ENCODE measurements at places on chromosomes 13 and 19.

GRCh38 chr13:43787518-43787891 is 733 bp upstream of the ENOX1 start:
- no peak for DNase-seq

- DNase-seq: no peak
Observed at GRCh38 chr13:74485757-74486156, 351.6 kb upstream of the KLF12 start.

DNA sequence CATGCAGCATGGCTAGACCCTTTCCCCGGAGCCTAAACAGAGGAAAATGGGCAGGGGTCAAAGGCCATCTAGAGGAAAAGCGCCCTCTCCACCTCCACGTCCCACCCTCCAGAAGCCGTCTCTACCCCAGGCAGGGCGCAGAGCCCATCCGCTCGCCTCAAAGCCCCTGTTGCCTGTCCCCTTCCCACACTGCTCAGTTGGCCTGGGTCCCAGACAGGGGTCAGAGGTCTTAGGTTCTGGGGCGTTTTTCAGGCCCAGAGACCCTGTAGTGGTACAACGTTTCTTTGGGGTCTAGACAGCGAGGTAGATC is 285 bp downstream of the TMEM143 start:
- DNase-seq: no peak

GRCh38 chr13:34943436-34944273 is 1.6 kb downstream of the NBEA start:
- DNase-seq: no peak

- DNase-seq: no peak
Observed at GRCh38 chr19:10782795-10783194, 53.2 kb downstream of the TMED1 start.

DNA sequence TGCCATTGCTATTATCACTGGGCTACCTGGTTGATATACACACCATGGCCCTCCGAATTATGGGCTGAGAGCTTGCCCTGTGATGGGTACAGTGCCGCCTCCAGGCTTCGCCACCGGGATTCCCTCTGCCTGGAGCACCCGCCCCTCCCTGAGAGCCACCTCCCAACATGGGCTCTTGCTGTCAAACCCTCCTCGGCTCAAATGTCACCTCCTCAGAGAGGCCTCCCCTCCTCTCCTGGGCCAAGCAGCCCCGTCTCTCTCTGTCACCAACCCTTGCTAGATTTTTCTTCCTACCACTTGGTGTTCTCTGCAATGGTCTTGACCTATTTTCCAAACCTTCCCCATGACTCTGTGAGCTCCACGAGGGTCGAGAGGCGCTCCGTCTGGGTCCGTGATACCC is 12.2 kb upstream of the TLE2 start:
- no peak for DNase-seq

GRCh38 chr13:95535243-95535642 is 17.3 kb upstream of the CLDN10 start:
- no peak for DNase-seq

- DNase-seq: no peak
Observed at GRCh38 chr19:17314007-17314593, 4.7 kb downstream of the DDA1 start.

DNA sequence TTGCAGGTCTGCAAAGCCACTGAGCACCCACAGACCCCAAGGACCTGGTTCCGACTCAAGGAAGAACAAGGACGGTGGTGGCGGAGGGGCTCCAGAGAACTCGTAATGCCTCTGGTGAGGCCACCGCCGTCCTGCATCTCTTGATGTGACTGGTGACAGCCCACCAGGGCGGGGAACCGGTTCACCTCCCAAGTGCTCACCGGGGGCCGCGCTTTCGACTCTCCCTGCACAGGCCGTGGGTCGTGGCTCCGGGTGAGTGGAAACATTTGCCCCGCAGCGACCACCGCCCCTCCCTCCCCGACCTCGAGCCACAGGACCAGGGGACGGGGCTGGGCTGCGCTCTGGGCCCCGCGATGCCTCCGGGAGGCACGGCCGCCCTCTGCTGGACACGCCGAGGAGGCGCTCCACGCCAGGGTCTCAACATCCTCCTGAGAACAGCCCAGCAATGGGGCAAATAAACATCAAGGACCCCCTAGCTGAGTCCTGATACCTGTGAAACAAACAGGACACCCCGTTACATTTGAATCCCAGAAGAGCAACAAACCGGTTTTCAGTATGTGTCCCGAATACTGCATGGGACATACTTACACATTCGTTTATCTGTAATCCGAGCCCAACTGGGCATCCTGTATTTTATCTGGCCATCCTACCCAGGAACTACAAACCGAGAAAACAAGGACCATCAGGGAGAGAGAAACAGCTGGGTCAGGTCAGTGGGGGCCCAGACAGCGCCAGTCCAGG is 3.9 kb upstream of the PLPP2 start:
- peak; percentile 16 for DNase-seq

DNA sequence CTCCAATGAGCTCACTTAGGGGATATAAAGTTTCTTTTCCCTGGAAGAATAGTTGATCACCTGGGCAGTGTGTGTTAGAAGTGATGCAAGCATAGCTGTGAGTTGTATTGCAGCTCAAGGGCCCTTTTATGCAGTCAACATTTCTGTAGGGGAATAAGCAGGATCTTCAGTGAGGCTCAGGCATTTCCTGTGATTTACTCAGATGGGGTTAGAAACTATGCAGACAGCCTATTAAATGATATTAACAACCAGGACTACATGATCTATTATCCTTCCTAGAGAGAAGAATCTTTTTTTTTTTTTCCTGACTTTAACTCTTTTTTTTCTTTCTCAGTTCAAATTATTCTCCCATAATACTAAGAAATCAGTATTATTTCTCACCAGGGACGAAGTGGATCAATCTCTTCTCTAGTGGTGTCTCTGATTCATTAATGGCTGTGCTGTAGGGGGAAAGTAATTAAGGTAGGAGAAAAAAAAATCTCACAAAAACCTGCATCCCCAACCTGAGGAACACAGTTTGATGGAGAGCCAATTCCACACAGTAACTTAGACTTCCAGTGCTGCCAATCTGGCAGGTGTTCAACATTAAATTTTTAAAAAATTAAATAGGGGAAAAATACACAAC is 126.4 kb upstream of the SLC10A2 start:
- no peak for DNase-seq

DNA sequence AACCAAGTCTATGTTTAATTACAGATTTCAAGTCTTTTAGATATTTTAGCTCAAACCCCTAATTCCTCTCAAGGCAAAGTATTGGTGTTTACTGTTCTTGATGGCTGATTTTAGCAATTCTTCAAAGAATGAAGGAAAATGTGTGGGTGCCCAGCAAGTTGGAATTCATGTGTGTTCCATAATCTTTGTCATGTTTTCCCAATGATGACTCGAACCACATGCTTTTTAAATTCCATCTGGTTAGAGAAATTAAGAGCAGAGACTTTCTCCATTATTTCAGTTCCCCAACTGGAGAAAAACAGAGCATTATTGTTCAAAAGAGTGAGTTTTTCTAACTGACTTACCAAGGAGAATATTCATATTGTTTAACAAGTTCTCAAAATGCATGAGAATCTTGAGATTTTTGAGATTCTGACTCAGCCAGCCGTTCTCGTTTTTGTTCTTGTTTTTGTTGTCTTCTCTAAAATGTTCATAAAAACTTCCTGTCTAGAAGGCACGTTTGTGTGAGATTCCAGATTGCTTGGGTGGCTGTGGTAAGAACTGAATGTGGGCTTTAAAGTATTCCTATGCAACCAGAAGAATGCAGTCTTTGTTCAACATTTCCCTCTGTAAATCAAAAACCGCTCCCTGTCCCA is 404.7 kb downstream of the IRS2 start:
- no peak for DNase-seq

- no peak for DNase-seq
Observed at GRCh38 chr13:92974905-92975429, 251.6 kb upstream of the GPC6 start.

DNA sequence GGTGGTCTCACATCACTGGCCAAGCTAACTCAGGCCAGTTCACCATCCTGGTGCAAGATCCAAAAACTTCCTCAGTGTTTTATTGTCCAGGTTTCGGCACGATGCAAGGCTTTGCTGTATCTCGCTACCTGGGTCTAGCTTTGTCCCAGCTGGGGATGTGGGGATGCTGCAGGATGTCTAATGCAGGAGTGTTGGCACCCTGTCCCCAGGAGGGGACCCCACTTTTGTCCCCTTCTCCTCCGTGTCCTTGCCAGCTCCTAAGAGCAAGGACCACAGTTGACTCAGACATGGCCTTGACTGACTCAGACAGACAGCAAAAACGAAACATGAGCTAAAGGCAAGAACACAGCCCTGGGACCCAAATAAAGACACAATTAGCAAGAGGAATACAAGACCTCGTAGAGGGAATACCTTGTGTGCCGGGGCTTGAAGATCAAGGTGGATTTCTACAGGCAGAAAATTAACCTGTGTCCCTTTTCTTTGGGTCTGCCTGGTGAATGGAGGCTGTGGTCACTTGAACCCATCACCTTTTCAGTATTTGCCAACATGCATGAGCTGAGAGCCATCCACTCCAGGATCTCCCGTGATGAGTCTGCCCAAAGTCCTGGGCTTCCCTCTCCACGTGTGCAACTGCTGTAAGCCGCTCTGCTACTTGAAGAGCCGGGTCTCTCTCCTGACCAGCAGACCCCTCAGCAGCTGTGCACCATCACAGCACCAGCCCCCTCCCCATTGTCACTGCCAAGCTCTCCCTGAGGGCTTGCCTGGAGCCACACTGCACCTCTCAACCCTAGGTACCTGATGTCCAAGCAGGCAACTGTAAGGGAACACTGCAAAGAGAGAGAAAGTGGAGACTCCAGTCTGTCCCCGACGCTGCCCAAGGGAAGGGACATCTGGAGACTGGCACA is 149.5 kb upstream of the ZNF507 start:
- no peak for DNase-seq

DNA sequence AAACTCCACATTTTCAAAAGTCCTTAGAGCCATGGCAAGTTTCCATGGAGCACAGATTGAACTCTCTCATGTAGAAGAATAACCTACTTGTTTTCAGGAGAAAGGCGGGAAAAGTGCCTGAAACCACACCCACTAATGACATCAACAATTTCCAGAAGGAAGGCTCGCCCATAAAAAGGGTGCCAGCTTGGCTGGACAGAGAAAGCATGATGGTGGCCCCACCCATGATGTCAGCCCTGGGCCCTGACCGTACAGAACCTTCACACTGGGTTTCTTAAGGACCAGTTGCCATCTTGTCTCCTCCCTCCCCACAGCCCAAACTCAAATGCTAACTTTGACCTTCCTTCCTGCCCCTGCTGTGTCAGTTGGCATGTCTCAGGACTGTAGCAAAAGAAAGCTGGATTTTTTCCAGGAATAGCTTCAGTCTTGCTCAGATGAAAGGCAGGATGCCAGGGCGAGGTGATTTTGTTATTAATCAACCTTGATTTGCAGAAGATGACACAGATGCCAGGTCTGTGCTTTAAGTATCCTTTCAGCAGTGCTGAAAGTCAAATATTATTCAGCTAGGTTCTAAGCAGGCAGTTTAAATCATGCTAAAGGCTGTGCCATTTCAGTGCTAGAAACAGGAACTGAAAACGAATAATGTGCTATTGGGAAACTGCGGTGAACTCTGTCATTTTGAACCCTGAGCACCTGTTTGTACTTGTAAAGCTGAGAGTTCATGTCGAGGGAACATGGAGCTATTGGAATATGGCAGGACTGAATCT is 89.5 kb upstream of the RFC3 start:
- DNase-seq: no peak

DNA sequence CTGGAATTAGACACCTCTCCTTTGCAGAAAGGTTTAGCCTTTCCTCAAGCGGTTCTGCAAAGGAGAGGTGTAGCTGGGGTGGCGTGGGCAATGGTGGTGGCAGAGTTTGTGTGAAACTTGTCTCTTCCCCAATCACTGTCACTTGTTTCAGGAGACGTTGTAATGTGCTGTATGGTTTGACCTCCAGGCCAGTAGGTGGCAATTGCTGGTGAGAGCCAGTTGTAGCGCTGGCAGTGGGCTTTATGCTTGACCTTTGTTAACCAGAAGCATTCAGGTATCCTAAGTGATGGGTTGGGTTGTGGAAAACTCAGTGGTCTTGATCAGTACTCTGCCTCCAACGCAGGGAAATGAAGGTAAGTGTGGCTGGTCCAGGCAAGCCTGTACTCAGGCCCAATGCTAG is 12.7 kb upstream of the LILRA5 start:
- no peak for DNase-seq

DNA sequence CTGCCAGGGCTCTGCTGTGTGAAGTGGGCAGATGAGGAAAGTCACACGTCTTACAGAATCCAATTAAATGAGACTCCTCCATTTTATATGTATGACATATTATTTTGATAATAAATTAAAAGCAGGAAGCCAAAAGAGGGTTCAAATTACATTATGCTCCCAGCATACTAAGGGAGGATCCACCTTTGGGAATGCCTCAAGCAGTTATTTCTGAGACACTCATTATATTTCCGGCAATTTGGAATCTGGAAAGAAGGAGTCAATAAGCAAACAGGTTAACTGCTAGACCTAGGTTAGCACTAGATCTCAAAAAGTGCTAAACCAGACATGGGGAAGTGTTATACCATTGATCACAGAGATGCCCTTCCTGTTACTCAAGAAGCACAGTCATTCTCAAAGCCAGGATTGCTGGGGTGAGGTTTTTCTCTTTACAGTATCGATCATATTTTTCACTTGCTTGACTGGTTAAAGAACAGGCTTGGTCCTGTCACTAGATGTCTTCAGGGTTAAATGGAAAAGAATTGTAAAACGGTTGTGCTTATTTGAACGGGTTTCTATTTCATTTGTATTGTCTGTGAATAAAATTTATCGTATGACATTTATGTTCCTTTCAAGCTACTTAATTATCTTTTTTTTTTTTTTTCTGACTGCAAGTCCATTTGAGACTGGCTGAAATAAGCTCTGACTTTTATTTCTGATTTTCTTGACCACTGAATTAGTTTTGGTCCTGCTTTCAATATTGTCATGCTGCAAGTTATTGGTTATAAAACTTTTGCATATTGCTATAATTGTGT is 523.2 kb downstream of the KLF12 start:
- DNase-seq: no peak

DNA sequence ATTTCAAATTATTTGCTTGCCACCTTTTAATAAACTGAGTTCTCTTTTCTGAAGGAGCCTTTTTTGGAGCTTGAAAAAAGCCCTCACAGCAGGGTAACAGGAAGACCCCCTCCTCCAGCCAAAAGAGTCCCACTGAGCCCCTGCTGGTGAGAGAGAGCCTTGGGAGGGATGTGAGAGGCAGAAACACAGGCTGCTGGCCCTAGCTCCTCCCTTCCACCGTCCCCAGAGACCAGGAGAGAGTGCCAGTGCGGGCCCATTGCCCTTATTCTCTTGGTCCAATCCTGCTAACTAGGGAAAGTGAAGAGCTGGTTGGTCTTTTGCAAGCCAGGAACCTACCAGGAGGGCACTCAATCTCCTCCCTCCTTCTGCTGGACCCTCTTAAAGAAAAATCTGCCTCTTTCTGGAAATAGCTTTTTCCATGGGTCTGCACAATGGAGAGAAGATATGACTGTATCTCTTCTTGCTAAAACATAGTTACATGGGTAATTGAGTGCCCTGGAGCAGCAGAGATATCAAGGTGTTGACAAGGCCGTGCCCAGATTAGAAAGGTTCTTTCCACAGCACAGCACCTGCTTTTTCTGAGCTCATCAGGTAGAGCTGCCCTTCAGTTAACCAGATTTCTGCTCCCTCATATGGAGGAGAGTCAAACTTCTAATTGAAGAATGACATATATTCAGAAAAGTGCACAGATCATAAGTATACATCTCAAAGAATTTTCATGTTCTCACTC is 113.9 kb downstream of the LRCH1 start:
- no peak for DNase-seq
